Stimulated activated naive CD8-positive, alpha-beta T cell treated with anti-CD3 and anti-CD28 coated beads, Interleukin-15, Interleukin-2, amounts not matched to agents 100 U/mL and 50 U/mL, for 24 hours (primary cell): ENCODE measurements at places on chromosomes 2 and 18.

- DNase-seq, result no peak
These were observed at the start of gene CCDC102B for GRCh38 chr18:68797871-68798270. Gene CCDC102B, plus strand, starts transcription at chr18:68798080. Its CDS starts 38,684 bp downstream, at chr18:68836764.

DNA sequence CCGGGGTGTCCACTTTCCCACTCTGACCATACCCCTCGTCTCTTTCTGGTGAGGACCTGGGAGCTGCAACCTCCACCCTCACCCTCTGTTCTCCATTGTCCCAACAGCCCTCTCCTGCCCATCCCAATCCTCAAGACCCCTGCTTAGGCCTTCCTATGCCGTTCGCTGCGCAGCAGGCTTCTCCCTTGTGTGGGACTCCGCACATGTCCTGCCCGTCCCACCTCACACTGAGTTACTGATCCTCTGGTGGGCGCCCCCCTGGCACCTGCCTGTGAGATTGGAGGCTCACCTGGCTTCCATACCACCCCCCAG lies 119.5 kb upstream of the SNTG2 start:
- DNase-seq, result no peak

DNA sequence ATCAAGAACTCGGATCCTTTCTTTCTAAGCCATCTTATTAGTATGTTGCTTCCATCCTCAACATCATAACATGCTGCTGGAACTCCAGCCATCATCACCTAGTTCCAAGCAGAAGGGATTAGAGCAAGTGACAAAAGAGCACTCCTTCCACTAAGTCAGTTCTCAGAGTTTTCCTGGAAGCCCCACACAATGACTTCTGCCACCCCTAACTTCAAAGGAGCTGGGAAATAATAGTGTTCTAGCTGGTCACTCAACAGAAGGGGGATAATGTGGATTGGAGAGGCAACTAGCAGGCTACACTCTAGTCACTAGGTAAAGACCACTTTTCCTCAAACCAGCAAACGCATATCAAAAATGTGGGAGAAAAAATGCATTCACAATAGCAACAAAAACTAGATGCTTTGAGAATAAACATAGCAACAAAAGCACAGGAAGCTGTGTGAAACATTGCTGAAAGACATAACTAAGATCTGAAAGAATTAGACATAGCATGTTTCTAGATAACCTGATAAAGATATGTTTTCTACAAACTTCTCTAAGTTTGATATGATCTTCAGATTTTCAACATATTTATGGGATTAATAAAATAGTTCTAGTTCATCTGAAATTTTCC lies 39.5 kb downstream of the COX7A2L start:
- no peak for DNase-seq

GRCh38 chr2:74053959-74054715 lies 69.4 kb downstream of the TET3 start:
- DNase-seq, result no peak

DNA sequence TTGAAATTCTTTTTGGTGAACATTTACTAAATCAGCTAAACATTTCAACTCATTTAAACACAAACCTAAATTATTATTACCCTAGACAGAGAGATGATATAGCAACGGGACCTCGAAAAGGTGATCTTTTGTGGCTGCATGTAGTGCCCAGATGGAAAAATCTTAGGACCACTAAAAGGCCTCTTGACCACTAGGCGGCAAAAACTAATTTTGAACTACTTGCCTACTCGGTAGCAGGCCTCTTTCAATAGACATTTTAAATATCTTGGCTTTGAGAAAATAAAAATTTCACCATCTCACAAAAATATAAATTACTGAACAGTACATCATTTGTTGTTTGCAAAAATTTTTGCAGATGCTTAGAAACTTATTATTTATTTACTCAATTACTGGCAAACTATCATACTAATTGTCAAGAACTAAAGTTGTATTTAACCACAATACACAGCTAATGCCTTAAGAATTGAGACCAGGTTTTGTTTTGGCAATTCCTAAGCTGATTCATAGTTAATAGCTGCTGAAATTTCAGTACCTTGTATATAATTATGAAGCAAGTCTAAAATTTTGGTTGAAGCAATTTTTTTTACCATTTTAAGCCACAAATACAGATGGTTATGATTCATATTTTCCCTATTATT lies 9.4 kb downstream of the COL3A1 start:
- no peak for DNase-seq

GRCh38 chr2:134190062-134190806 lies 63.6 kb upstream of the MGAT5 start:
- no peak for DNase-seq

DNA sequence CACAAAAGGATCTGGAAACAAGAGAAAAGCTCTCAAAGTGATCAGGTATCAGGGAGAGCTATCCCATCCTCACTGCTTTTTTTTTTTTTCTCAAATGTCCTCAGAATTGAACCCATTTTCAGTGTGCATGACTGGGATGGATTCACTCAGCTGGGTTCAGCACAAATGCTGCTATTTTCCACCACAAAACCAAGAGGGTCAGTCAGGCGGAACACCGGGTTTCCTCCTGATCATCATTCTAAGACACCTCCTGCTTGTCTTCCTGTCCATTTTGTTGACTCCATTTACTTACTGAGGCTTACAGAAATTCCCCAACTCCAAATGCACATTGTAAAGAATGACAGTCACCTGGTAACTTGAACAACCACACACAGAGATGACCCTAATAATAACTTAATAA lies 39.9 kb downstream of the CYRIA start:
- DNase-seq, result no peak

DNA sequence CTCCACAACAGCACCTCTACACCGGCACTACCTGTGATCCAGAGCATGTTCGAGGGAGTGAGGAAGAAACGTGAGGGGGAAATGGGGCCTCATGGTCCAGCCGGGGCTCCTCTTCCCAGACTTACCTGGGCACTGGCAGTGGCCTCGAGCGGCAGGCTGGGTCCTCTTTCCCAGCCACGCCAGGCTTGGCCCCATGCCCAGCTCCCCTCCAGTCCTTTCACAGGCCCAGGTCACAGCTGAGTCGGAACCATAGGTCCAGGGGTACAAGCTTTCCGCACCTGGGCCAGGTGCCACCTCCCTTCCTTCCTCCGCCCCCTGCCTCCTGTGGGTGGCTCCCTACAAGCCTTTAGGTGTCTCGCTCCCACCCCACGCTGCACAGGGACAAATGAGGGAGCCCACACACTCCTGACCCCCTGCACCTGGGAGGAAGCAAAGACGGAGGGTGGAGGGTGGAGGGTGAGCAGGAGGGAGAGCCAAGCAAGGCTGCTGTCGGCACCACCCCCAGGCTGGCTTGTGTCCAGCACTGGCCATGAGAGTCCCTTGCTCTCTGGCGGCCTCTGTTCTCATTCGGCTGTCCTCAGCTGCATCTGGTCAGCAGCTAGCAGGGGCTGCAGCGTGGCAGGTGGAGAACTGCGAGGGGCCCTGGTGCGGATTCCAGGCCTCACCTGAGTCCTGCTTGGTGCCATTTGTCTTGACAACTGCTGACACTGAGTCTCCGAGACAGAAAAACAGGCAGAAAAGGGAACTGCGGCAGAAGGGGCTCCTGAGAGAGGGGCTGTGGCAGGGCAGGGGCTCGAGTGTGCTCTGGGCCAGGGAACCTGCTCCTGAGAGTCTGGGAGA lies 26.8 kb downstream of the ADRA2B start:
- DNase-seq, result no peak

DNA sequence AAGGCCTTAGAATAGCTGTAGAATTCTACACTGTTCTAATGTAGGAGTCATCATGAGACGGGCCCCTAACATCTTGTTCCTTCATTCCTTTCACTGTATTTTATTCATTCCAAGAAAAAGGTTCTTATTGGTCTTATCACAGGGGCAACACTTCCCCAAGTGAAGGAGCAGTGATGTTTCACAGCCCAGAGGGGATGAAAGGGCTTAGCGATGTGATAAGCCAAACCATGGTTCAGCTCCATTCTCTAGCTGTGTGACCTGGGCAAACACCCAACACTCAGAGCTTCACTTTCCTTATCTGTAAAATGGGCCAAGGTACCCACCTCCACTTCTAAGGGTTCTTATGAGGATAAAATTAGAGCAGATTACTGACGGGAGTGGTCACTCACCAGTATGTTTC lies 25.4 kb upstream of the HS6ST1 start:
- no peak for DNase-seq

DNA sequence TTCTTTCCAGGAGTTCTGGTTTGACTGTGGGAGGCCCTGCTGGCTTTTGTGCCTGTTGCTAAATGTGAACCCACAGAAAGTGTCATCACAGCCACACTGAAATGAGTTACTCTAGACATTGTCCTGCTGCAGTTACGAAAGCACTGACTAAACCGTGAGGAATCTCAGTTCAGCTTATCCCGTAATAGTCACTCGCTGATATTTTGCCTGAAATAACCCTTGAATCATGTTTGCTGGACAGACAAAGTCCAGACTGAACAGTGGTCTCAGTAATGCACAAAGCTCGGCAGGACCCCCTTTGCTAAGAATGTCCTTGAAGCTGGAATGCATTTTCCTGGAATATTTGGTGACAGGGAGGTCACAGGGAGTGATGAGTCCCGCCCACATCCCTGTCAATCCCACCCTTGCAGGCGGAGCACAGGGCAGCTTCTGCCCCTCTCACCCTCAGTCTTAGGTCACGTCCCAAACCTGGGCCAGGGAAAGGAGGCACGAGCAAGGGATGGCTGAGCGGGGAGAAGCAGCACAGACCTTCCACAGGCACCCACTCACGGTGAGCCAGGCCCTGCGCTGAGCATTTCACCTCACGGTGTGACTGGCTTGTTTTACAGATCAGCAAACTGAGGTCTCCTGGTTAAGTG lies 53.4 kb downstream of the ADI1 start:
- no peak for DNase-seq

GRCh38 chr2:215000721-215001120 lies 137.7 kb downstream of the ABCA12 start:
- no peak for DNase-seq

DNA sequence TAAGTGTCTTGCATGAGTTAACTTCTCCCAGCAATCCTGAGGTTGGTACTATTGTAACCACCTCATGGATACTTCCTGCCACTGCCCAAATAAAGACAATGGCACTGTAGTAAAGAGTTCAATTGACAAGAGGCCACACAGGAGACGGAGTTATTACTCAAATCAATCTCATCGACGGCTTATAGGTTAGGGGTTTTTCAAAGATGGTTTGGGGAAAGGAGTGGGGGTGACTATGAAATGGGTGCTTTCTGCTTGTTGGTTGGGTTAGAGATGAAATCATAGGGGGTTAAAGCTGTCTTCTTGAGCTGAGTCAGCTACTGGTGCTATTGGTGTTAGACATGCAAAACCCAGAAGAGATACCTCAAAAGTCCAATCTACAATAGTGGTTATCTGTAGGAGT lies 1258.0 kb upstream of the ZEB2 start:
- no peak for DNase-seq

DNA sequence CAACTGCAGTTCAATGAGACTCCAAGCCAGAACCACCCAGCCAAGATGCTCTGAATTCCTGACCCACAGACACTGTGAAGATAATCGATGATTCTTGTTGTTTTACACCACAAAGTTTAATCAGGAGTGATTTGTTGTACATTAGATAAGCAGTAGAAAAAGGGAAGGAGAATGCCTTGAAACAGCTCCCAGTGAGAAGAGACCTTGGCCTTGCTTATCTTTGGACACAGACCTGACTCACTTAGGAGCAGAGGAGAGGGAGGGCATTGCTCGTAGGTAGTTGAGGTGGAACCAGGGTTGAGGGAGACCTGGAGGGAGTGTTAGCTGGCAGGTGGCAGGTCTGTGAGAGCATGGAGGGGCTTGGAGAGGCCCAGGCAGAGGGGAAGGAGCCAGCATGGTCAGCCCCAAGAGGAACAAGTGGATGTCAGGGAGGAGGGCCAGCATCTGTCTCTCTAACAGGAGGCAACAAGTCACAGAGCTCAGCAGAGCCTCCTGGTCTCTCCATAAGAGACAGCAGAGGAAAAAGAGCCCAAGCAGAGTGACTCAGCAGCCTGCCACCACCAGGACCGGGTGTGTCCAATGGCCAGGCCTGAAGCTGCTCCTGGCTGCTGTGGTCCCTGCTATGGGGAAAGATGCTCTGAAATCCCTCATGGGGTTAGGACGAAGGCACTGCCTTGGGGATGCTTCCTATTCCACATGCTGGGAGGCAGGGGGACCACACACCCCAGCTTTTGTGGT lies 161.6 kb upstream of the CAPN13 start:
- DNase-seq, result no peak

DNA sequence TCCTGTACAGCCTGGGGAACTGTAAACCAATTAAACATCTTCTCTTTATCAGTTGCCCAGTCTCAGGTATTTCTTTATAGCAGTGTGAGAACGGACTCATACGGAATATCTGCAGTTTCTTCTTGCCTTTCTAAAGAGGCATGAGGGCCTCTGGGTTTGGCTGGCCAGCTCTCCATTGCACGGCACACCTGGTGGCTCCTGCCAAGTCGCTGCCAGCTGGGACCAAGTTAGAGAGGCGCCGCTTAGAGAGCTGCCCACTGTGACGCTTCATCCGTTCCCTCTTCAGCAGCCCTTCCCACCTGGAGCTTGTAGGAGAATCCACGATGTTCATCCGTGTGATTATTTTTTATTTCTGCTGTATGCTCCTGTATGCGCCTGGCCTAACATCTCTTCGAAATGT lies 195.4 kb downstream of the TWIST2 start:
- DNase-seq, result no peak
